ENCODE measurements at places on chromosomes 6 and 20.

GRCh38 chr6:39821046-39821740, 29.0 kb downstream of the DAAM2 start:
- DNase-seq: no peak

DNA sequence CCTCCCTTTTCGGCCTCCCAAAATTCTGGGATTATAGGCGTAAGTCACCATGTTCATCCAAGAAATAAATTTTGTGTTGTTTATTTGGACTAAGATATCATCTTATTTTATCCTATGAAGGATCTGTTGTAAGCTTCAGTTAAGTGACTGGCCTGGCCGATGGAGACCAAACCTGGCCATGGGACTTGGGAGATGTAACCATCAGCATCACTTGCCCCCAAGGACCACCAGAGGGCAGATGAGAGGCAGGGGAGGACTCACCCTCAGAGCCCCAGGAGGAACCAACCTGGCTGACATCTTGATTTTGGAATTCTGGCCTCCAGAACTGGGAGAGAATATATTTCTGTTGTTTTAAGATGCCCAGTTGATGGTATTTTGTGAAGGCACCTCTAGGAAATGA, 266.7 kb downstream of the CDH26 start:
- DNase-seq: no peak

GRCh38 chr20:33851842-33852466, 40.8 kb downstream of the CHMP4B start:
- no peak for DNase-seq

GRCh38 chr6:21941926-21942325, 348.4 kb downstream of the SOX4 start:
- DNase-seq: no peak

DNA sequence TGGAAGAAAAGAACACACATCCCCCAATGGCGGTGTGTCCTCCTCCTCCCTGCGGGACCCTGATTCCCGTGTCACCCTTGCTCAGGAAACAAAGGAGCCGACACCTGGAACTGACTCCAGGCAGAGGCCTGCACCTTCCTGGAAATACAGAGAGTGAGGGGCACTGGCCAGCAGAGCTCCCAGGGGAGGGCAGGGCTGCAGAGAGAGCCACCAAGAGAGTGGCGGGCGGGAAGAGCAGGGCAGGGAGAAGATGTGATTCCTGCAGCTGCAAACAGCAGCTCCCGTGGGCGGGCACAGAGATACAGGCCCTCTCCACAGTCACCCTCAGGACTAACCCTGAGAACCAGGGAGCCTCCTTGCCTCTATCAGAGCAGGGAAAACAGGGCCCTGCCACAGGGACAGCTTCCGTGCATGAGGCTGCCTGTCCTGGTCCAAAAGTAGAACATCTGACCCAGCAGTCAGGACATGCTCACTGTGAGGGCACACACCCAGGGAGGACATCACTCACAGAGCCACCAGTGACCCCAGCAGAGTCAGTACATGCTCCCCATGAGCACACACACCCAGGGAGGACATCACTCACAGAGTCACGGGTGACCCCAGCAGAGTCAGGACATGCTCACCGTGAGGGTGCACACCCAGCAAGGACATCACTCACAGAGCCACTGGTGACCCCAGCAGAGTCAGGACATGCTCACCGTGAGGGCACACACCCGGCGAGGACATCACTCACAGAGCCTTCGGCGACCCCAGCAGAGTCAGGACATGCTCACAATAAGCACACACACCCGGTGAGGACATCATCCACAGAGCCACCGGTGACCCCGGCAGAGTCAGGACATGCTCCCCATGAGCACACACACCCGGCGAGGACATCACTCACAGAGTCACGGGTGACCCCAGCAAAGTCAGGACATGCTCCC, 193.1 kb downstream of the DLL1 start:
- no peak for DNase-seq

DNA sequence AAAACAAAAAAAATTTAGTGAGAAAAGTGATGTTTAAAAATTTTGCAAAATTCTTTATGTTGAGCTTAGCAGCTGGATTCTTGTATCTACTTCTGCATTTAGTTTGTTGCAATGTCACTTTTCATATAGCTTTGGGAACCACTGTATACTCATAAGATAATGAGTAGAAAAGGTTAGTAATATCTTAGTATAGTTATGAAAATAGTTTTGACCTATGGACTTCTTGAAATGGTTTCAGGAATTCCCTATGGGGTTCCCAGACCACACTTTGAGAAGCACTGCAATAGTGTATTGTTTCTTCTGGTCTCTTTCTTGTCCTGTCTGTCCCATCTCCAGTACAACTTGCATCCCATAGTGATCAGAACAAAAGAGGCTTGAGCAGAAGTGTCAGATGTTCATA, 29.4 kb downstream of the PPP1R16B start:
- no peak for DNase-seq

DNA sequence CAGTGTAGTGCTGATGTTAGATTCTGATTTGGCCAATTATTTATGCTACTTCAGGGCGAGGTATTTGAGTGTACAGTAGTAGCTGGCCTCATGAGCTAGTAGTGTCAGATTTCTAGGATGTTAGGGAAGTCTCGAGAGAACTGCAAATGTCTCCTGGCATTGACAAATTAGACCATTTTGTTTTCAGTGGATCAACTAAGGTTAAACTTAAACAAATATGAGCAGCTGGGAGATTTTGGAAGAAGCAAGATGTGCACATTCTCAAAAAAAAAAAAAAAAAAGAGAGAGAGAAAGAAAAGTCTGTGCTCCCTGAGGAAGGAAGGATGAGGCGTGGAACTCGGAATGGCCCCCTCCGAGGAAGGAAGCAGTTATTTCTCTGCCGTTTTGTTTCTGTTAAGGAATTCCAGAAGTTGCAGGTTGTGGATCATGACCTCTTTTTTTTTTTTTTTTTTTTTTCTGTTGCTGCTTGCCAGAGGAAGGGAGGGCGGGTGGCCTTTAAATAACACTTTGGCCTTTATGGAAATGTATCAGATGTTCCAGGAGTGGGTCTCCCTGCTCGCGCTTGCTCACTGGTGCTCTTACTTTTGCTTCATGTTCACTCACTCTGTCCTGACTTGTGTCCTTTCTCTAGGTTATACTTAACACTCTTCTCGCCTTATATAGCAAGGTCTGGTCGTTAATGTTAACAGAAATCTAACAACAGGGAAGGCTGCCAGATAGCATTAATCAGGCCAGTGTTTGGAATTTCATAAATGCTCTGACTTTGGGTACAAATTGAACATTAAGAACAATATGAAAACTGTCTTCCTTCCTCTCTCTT, 124.4 kb downstream of the TCP11 start:
- no peak for DNase-seq

GRCh38 chr20:45828589-45828988, 1.5 kb upstream of the TNNC2 start:
- no peak for DNase-seq

DNA sequence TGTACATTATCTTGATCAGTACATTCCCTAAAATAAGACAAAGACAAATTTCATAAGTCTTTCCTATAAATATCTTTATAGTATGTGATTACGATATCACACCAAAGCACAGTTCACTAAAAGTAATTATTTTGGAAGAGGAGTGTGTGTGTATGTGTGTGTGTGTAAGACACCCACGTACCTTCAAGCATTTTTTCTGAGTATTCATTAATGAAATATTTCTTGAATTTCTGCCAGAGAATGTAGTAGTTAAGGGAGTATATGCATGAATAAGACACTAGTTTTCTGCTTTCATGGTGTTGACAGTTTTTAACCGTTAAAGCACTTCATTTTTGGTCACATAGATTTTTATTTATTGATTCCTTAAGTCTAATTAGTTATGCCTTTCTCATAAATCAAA, 36.8 kb downstream of the MANEA start:
- DNase-seq: no peak

GRCh38 chr6:38542031-38542430, 97.7 kb downstream of the BTBD9 start:
- DNase-seq: no peak

DNA sequence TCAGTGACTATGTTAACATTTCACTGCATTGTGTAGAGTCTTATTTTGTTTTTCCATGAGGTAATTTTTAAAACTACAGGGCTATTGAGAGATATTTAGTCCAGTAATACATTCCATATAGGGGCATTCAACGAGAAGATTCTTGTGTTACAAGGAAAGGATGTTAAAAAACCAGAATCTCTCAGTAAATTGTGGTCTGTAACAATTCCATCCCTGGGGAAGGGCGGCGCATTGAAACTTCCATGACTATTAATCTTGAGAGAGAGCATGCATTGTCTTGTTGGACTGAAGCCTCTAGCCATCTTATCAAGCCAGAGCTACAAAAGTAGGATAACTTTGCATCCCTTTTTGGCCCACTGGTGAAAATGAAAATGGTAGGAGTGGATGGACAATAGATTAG, 119.7 kb downstream of the BCKDHB start:
- no peak for DNase-seq

- DNase-seq: no peak
These were observed 80.2 kb downstream of the MLIP start for GRCh38 chr6:54191461-54191860.

DNA sequence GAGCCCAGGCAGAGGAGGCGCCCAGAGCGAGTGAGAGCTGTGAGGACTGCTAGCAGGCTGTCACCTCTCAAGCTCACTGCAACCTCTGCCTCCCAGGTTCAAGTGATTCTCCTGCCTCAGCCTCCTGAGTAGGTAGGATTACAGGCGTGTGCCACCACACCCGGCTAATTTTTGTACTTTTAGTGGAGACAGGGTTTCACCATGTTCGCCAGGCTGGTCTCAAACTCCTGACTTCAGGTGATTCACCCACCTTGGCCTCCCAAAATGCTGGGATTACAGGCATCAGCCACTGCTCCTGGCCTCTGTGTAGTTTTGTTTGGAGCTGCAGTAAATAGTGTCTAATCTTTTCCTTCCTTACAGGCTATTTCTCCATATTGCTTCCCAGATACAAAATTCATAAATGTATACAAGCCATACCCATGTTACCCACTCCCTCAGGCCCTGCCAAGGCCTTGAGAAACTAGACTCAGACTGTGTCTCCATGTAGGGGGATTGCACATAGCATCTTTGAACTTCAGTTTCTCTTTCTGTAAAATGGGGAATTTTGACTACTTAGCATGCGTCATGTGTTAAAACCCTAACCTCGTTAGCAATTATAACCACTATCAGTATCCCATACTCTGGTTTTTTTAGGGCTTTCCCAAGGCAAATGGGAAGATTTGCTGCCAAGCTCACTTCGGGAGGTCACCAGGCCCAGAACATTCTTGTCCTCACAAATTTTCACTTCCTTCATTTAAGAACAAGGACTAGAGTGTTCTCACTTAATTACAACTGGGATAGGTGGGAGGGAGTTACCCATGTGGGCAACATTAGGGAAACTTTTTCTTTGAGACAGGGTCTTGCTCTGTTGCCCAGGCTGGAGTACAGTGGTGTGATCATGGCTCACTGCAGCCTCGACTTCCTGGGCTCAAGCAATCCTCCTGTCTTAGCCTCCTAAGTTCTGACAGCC, 67.3 kb upstream of the DDR1 start:
- DNase-seq: no peak

GRCh38 chr6:169395080-169395805, 141.6 kb upstream of the THBS2 start:
- DNase-seq: no peak

DNA sequence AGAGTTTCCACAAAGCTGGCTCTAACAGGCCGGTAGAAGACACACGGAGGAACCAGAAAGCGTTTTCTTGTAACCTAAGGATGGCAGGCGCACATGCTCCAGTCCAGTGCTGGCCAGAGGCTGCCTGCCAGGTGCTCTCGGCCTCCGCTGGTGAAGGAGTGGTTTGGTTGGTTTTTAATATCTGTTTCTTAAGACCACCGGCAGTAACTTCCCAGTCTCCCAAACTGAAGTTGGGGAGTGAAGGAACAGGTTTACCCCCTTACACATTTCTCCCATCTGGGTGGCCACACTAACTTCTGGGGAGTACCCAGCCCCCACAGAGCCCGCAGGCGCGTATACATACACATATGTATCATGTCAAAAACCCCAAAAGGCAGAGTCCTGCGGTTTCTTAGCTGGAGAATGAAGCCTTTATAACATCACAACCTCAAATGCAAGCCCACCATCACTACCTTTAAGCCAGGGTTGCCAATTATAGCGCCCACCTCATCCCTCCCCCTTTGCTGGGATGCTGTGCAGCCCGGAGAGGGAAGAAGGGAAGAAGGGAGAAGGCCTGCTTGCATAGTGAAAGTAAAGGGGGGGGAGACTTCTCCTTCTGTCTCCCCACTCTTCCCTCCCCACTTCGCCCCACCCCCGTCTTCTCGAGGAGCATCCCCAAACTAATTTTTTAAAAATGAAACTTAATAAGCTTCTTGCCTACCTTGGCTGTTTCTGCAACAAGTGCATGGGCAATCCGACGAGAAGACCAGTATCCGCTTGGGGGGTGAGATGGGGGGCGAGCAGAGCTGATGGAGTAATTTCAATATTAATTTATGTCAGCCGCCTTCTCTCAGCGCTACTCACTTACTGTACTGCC, 1.0 kb downstream of the TRERF1 start:
- DNase-seq: peak; percentile 18

GRCh38 chr6:147881432-147881831, 372.9 kb downstream of the SAMD5 start:
- DNase-seq: no peak

DNA sequence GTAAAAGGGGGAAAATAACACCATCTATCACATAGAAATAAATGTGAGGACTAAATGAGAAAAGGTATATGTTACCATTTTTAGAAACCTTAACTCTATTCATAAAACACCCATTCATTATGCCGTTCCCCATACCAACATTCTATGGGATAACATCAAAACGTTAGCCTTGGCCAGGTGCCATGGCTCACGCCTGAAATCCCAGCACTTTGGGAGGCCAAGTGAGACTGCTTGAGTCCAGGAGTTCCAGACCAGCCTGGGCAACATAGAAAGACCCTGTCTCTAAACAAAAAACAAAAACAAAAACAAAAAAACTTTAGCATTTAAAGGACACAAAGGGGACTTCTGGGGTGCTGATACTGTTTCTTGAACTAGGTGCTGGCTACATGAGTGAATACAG, 1.3 kb downstream of the PIGU start:
- DNase-seq: no peak

- DNase-seq: no peak
These were observed 185.3 kb upstream of the AGPAT4 start for GRCh38 chr6:161459008-161459615.

DNA sequence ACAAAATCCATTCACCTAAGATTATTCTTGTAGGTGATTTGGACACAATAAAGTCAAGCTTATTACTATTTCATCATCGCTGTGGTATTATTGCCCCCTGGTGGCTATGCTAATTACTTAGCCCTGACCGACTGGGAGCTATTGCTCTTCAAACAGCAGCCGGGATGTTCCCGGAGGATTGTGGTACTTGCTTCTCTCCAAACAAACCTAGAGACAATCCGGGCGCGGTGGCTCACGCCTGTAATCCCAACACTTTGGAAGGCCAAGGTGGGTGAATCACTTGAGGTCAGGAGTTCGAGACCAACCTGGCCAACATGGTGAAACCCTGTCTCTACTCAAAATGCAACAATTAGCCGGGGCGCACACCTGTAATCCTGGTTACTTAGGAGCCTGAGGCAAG, 15.4 kb upstream of the STMND1 start:
- DNase-seq: no peak

DNA sequence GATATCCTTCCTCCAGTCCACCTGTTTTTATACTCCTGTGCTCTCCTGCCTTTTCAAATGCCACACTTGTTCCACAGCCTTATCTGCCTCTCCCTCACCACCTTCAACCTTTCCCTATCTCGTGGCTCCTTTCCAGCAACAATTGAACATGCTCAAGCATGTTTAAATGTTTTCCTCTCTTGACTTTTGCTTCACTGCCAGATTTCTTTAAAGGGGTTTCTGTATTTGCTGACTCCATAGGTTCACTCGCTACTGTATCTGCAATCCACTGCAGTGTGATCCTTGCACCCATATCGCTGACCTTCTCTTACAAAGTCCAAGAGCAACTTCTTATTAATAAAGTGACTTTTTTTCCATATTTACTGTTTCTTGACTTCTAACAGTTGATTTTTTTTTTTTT, 11.2 kb upstream of the GMNN start:
- DNase-seq: no peak

Data from stimulated activated CD4-positive, alpha-beta T cell treated with anti-CD3 and anti-CD28 coated beads, Interleukin-4, amount 100 ng/mL, for 48 hours (primary cell).